Cortex of kidney (tissue), 1 donor: ENCODE measurements at places on chromosomes 7 and 10.

DNA sequence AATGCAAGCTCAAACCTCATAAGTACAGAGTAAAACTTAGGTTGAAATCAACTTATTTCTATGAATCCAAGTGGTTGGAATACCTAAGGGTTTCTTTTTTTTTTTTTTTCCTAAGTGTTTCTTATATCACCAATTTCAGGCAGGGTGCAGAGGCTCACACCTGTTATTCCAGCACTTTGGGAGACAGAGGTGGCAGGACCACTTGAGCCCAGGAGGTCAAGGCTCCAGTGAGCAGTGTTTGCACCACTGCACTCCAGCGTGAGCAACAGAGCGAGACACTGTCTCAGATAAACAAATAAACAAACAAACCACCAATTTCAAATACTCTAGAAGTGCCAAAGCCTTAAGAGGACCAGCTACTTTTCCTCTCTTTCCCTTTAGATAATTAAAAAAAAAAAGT lies 39.2 kb upstream of the SPOCK2 start:
- DNase-seq, result no peak

DNA sequence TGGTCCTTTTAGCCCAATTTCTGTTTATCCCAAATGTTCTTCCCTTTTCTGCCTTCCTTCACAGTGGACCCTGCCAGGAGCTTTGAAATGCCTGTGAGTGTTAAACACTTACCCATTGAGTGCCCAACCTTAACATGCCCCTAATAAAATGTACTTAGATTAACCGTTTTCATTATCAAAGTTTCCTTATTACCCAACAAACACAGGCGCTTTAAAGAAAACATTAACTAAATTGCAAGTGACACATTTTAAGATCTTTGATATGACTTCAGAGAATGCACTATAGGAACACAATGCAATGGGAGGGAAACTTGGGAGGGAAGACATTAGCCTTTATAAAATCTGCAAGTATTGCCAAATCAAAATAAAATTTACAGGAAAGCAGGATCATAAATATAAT lies 177.0 kb downstream of the CFTR start:
- no peak for DNase-seq

DNA sequence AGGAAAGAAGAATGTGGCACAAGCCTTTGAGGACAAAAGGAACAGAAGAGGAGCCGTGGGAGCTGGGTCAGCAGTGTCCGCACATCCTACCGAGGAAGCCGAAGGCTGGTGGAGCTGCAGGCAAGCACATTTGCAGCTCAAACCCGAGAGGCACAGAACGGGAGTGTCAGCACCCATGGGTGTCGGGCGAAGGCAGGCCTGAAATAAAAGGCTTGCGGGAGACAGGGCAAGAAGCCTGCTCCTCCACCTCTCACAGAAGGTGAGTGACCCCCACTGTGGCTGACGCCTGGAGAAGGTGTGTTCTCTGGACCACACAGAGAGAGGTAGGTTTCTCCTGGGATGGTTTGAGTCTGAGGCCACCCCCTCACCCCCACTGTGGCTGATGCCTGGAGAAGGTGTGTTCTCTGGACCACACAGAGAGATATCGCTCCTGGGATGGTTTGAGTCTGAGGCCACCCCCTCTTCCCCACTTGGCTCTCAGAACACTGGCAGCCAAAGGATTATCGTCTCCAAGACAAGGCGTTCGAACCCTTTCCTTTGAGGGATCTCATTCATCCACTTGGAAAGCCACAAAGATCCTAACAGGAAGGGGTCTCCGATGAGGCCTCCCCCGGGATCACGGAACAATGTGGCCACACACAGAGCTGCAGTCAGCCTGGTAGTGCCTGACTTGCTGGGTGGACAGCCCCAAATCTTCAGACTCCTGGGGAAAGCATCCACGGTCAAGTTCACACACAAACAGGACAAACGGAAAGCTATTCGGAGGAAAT lies 21.6 kb upstream of the GTPBP4 start:
- DNase-seq, result no peak

DNA sequence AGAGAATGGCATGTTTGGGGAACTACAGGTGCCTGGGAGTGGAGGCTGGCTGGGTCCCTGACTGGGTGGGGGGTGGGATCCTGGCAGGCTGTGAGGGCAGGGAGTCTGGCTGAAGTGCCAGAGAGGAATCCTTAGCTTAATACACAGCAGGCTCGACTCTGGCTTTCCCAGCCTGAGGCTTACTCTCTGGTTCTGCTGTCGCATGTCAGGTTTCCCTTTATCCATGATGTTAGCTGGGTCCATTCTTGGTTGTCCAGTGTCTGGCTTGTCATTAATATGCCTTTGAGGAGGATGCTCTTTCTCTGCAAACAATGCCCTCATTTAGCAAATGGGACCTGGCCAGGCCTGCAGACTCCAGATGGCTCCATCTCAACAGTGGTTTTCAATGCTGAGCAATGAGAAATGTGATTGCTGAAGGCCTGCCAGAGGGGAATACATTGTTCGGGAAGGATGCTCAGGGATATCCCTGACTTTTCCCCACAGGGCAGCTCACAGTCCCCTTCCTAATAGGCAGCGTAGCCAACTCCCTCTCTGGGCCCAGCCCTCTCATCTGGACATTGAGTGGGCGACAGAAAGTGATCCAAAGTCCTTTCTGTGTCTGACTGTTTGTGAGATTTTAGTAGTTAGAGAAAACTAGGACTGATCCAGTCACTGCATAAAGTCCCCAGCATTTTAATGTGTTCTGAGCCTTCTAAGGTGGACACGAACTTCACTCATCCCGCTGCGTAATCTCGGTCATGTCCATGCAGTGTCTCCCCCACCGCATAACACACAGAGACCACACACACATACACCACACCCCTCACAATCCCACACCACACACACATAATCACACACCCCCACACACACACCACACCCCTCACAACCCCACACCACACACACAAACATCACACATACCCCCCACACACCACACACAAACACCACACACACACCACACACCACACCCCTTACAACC lies 124.9 kb downstream of the ANLN start:
- no peak for DNase-seq

- DNase-seq, result no peak
Measured at GRCh38 chr7:28298870-28299518, 113.3 kb upstream of the CREB5 start.

DNA sequence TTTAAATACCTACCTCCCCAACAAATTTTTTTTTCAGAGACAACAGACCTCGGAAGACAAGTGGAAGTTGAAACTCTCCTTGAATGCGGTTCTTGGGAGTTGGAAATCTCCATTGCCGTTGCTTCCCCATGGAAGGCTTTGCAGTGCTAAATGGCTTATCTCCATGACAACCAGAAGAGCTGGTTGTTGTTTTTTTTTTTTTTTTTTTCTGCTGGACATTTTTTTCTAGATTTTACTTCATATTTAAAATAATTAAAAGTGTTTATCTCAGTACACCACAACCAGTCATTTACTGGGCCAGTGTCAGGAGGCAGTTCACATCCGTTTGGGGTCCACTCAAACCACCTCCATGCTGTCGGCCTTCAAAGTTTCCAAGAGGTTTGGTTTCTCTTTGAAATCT lies 348.5 kb upstream of the PRKCQ start:
- no peak for DNase-seq

- no peak for DNase-seq
Measured at GRCh38 chr7:40826411-40827221, 691.8 kb downstream of the SUGCT start.

- DNase-seq, result no peak
Measured at GRCh38 chr10:101726115-101726387, 31.1 kb upstream of the FBXW4 start.

GRCh38 chr7:38831259-38831996 lies 77.6 kb downstream of the VPS41 start:
- DNase-seq, result no peak

DNA sequence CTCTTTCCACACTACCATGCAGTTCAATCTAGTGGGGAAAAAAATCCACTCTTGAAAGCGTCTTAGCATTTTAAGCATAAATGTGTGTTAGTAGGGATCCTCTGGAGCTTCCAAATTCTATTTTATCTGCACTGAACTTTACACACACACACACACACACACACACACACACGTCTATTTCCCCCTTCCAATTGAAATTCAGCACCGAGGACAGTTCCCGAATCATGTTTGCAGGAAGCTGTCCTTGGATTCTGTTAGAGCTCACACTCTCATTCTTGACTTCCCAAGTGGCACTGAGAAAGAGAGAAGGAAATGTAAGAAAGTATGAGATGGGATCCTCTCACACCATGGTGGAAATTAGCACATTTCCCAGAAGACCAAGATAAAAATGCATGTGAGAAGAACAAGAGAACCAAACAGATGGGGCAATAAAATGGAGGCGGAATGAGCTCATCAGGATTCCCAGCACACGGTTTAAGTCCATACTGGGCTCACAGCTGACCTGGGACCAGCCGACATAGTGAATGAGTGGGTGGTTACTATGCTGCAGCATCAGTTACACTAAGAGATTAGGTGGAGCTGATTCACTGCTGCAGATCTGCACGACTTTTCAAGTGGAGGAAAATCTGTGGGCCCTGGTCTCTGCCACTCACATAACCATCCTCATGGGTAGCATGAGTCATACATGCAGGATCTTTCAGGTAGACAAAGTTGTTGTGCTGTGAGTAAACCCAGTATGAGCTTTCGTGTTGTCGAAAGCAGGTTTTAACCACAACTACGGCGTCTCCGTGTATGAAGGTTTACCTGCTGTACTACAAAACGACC lies 3.3 kb upstream of the NPTX2 start:
- DNase-seq, result no peak

DNA sequence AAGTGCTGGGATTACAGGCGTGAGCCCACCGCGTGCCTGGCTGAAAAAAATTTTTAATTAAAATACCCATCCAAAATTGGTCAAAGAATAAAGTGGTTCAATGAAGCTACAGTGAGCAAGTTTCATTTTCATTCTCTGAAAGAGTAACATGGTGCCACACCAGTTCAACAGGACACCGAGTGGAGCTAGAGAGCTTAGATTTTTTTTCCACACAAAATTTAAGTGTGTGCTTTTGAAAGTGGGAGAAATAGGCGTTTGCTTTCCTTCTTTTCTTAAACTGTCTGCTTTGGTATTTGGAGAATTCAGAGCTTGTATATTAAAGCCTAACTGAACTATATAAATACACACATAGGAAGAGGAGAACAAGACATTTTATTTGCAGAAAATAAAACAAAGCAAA lies 43.4 kb downstream of the BPGM start:
- no peak for DNase-seq

DNA sequence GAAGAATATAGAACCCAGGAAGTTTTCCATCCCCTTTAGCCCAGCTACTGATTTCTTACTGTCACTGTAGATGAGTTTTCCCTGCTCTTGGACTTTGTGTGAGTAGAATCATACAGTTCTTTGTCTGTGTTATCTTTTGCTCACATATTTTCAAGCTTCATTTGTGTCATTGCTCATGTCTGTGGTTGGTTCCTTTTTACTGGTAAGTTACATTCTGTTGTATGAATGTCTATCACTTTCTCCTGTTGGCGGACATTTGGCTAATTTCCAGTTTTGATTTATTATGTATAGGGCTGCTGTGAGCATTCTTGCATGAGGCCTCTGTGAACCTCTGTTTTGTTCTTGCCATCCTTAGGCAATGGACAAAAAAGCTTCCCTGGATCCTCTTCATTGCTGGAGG lies 5.3 kb downstream of the GLRX3 start:
- no peak for DNase-seq

DNA sequence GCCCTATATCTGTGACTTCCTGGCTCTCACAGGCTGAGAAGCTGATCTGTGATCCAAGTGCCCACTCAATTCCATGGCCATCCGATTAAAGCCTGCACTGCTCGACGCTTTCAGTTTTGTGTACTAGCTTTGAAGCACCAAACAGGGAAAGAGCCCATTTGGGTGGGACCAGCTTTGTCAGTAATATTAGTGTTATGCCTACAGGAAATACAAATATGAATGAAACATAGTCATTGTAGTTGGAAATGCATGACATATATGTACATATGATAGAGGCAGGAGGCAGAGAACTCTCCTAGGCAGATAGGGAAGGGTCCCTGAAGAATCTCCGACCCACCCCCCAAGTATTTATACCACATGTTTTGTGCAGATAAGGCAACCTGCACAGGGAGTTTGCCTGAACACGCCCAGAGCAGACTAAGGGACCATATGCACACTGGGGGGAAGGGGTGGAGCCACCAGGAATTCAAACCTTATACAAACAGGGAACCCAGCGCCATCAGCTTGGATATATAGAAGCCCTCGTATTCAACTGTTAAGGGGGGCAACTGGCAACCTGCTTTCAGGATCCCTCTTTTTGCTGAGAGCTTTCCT lies 653.2 kb downstream of the PARD3 start:
- DNase-seq, result no peak

GRCh38 chr7:106282852-106283251 lies 1.9 kb downstream of the NAMPT start:
- no peak for DNase-seq
